Cortex of kidney (tissue), 1 donor: ENCODE measurements at places on chromosomes 6 and 20.

DNA sequence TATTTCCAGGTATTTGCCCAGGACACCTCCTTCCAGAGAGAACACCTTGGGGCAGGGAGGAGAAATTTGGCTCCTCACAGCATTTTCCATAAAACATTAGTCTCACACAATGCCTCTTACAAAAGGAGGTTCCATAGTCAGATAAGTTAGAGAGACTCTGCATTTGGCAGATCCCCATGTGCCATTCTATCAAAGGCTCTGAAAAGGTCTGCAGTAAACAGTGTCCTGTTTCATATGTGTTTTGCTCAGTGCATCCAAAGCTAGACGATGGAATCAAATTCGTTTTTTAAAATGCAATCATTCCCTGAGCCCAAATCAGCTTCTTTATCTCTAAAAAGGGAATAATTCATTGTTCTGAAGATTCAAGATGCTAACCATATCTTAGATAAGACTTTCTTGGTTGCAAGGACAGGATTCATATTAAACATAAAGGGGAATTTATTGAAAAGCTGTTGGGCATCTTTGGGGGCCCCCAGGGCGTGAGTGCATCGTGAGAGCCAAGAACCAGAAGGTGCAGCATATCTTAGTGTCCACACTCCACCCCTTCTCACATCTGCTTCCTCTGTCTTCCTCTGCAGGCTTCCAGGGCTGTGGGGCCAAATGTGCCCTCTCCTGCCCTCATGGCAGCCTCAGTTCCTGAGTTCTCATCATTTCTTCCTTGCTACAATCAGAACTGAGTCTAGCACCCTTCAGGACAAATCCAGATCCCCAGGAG lies 41.4 kb upstream of the MLN start:
- no peak for DNase-seq

GRCh38 chr6:7821426-7821825 lies 89.2 kb downstream of the TXNDC5 start:
- no peak for DNase-seq

GRCh38 chr20:53255102-53255710 lies 283.0 kb downstream of the TSHZ2 start:
- DNase-seq: no peak

- no peak for DNase-seq
These were observed 91.7 kb downstream of the CLIC5 start for GRCh38 chr6:45923831-45924391.

DNA sequence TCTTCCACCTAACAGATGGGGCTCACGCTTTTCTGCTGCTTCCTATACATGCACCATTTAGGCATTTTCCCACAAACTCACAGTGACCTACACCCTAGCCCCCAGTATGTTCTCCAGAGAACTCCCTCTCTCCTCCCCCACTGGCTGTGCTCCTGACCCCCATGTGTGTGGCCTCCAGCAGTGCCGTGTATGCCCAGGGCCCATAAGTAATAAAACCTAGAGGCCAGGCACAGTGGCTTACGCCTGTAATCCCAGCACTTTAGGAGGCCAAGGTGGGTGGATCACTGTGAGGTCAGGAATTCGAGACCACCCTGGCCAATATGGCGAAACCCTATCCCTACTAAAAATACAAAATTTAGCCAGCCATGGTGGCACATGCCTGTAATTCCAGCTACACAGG lies 54.7 kb upstream of the NXT1 start:
- no peak for DNase-seq

DNA sequence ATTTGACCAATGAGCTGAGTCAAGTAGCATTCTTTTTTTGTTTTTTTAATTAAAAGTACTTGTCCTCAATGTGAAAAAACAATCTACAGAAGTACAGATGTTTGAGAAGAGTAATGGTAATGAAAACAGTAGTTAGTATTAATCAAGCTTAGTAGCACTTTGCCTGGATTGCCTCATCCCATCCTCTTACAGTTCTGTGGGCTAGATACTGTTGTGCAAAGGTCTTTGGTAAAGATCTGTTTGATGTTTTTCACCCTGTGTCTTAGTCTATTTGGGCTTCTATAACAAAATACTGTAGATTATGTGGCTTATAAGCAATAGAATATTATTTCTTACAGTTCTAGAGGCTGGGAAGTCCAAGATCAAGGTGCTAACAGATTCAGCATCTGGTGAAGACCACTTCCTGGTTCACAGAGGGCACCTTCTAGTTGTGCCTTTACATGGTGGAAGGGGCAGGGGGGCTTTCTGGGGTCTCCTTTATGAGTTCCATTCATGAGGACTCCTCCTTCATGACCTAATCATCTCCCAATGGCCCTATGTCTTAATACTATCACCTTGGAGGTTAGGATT lies 84.3 kb downstream of the SHLD1 start:
- DNase-seq: no peak

GRCh38 chr6:86978251-86978650 lies 40.9 kb downstream of the HTR1E start:
- DNase-seq: no peak

GRCh38 chr6:5108068-5108467 lies 22.9 kb downstream of the PPP1R3G start:
- no peak for DNase-seq

GRCh38 chr6:139367810-139368351 lies 6.6 kb downstream of the CITED2 start:
- DNase-seq: no peak

- no peak for DNase-seq
These were observed 73.5 kb downstream of the BFSP1 start for GRCh38 chr20:17457588-17458190.

DNA sequence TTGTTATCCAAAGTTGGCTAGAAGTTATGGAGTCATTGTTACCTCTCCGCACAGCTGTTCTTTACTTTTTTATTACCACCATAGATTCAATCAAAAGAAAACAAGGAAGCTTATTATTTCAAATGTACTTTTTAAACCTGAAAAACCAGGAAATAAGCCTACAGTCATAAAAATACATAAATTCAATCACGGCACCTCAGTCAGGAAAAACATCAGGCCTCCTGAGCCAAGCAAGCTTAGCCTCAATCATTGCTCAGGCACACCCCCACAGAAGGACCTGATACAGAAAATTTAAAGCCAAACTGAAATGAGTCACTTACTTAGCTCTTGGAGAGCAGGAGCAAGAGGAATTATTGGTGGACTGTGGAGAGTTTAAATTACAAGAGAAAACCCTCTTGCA lies 44.3 kb downstream of the MARCKS start:
- DNase-seq: no peak

DNA sequence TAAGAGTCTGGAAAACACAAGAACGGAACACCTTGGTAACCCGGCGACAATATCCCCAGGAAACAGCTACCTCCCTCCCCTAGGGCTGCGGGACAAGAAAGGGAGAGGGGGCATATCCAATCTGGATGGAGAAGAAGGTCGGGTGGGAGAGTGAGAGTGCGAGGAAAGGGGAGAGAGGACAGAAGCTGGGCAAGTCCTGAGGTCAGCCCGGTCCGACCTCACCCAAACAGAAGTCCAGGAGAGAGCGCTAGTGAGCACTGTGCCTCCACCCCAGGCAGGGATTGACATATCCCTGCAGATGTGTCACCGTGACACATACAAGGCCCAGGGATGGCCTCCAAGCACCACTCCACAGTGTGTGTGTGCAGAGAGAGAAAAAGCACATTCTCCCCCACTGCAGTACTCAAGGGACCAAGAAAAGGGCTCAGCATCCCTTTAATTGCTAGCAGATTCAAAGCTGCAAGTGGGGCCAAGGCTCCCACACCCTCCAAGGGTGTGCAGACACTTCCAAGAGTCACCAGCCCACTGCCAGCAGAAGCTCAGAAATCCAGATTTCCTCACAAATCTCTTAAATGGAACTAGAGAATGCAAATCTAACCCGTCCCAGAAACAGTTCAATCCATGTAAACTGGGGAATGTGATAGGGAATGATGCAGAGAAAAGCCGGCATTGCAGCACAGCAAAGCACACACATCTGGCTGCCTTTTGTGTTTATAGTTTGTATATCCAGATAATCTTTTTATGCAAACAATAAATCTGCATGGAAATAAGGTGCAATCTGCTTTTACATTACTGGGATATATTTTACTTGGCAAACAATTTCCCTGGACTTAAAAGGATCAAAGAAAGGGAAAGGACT lies 3.1 kb downstream of the PXDC1 start:
- DNase-seq: no peak
